ENCODE measurements at places on chromosomes 16 and 17. TPM values are rescaled to one million over a fixed set of nuclear protein-coding genes. Genes with fewer than 3 reads are reported as not detected.
A peak's percentile ranks its signal among the peaks of the same experiment; 100 is the strongest.

HS3ST3B1 gene
- total RNA-seq = 0.78 TPM

CCL17 gene
- not detected for total RNA-seq

CCL14 gene
- total RNA-seq = 13.0 TPM

TAT gene
- not detected for total RNA-seq

NME1 gene
- 12.4 TPM for total RNA-seq

MYH8 gene
- total RNA-seq = not detected

TBC1D3E gene
- not detected for total RNA-seq

TEKT5 gene
- not detected for total RNA-seq

DNA sequence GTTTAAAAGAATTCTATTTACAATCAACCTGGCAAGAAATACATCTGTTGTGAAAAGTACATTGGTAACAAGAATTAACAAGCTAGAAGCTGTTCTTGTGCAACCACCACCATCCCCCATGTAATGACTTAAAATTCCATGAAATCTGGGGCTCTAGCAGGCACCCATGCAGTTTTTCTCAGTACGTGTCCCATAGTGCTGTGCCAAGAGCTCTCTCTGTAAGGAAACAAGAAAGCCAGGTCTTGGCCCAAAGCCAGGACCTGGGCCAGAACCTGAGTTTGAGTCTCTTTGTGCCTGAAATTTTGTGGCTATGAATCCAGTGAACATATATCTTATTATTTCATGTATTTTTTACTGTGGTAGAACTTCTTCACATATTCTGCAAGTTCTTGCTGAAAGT lies 46.6 kb downstream of the NUP93 start:
- no peaks in the 10 kb centered on the region for H3K27me3 ChIP-seq
- no peaks in the 10 kb centered on the region for H3K36me3 ChIP-seq
- no peak overlapping the region for H3K27ac ChIP-seq
- peaks cover 6% of the 10 kb centered on the region for H3K4me1 ChIP-seq

- H3K4me1 ChIP-seq = no peaks in the 10 kb centered on the region
- H3K36me3 ChIP-seq = no peaks in the 10 kb centered on the region
- peak overlapping the region; percentile 57 for H3K4me3 ChIP-seq
- no peak for DNase-seq
- peak overlapping the region; percentile 78 for H3K27ac ChIP-seq
Measured at GRCh38 chr17:42759982-42760651, 910 bp upstream of the RAMP2 start.

DNA sequence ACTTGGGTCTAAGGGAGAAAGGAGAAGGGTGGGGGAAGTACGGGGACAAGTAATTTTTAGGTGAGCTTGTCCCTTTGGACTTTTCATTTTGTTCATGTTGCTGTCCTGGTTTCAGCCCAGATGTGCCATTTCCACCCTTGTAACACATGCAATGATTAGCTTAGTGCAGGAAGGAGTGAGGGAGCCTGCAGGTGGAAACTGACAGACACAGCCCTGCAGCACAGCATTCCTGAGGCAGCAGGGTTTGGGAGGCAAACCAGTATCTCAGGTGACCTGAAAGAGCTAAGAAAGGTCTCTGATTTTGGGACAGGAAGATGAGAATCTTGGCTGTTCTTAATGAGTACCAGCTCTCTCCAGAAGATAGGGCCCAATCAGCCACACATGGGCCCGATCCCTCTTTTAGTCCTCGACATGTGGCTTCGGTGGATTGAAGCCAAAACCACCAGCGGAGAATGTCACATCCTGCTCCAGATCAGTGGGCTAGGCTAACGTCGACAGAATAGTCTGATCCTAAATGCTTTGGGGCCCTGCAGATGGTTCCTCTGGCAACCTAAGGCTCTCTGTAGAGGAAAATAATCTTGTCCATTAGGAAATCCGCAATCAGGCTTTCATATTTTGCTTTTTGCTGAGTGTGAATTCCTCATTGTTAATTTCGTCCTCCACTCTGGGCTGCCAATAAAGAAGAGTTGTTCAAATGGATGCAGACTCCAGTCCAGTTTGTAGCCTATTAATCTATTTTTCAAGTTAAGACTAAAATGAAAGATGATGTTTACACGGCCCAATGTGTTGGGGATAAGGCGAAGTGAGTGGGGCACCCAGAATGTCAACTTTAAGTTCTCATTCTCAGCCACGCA lies 3.8 kb upstream of the RNF157 start:
- H3K4me1 ChIP-seq = no peaks in the 10 kb centered on the region
- no peaks in the 10 kb centered on the region for H3K36me3 ChIP-seq
- no peak overlapping the region for H3K4me3 ChIP-seq
- DNase-seq = no peak
- H3K27me3 ChIP-seq = no peaks in the 10 kb centered on the region

DNA sequence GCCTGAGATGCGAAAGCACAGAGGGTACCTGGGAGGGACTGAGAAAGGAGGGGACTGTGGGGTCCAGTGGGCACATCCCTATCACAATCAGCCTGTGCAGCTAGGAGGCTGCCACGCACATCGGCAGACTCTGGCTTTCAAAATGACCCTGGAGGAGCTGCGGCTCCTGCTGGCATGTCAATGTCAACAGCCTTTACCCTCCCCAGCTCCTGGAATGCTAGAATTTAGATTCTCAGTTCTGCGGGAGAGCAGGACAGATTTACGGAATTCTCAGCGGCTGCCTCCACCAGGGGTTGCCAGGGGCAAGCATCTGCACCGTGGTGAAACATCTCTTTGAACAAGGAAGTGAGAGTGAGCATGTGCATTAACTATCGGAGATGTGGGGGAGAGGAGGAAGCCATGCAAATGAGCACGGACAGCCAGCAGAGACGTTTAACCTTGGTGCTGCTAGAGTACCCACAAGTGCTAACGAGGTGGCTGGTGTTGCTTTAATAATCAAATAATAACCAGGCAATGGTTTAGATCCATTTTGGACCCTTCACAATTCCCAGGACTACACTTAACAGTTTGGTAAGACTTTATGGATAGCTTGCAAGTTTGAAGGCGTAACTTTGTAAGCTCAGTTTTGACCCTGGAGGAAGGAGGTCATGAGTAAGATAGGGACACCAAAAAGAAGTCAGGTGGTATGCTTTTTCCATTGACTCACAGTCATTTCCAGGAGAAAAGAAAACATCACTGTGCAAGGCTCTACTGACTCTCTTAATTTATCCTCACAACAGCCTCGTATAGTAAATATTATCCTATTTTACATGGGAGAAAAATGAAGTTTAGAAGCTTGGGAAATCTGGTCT lies 54.1 kb downstream of the XYLT1 start:
- peak overlapping the region; percentile 13 for H3K4me3 ChIP-seq
- H3K4me1 ChIP-seq = no peaks in the 10 kb centered on the region
- no peaks in the 10 kb centered on the region for H3K27me3 ChIP-seq

DNA sequence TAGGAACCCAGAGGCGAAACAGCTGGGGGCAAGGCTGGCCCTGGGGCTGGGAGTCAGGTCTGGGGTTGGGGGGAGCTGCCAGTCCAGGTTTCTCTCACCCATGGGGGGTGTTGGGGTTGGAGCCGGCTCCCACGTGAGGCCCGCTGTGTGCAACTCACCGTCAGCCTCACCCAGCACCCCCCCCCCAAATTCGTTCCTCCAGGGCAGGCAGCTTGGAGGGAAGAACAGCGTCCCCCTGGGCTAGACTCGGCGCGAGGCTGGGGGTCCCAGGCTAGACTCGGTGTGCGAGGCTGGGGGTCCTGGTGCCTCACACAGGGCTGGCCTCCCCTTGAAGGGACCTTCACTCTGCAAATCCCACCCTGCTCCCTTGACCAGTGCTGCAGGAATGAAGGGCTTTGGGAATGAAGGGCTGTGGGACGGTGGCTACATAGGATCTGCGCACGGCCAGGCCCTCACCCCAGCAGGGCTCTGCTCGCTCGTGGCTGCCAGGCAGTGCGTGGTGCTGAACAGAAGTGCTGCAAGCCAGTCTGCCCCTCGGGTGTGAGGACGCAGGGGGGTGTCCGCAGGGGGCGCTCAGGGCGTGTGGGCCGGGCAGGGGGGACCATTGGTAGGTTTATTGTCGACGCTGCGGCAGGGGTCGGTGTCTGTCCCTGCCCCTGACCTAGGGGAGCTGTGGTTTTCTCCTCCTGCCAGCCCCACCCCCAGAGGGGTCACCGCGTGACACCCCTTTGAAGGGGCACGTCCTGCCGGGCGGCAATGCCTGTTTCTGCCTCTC lies 74.7 kb downstream of the KLHDC4 start:
- H3K4me3 ChIP-seq = no peak overlapping the region
- no peak overlapping the region for H3K27ac ChIP-seq
- no peaks in the 10 kb centered on the region for H3K4me1 ChIP-seq
- H3K36me3 ChIP-seq = no peaks in the 10 kb centered on the region

DNA sequence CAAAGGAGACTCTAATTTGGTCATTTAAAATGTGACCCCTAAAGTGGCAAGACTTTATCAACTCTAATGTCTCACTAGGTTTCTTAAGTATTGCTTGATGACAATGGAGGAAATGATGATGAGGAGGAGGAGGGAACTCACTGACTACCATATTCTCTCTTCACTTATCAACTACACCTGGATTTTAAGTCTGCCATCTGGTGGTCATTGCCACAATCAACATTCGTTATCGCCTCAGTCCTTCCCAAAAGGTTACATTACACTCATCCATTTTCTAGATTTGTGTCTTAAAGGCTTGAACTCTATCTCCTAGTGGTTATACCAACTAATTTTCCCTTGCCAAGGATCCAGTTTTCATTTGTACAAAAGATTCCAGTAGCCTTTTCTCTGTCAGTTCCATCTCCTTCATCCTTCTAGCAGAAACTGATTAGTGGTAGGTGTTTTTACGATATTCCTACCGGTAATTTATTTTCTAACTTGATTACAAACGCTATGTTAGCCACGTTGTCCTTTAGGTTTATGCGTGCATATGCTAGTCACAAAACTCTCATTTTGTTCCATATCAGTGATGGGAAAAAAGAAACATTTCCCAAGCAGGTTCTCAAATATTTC lies 114.6 kb upstream of the NOG start:
- H3K4me1 ChIP-seq = no peaks in the 10 kb centered on the region
- H3K27me3 ChIP-seq = no peaks in the 10 kb centered on the region
- no peak for DNase-seq
- H3K36me3 ChIP-seq = no peaks in the 10 kb centered on the region
- no peak overlapping the region for H3K4me3 ChIP-seq

DNA sequence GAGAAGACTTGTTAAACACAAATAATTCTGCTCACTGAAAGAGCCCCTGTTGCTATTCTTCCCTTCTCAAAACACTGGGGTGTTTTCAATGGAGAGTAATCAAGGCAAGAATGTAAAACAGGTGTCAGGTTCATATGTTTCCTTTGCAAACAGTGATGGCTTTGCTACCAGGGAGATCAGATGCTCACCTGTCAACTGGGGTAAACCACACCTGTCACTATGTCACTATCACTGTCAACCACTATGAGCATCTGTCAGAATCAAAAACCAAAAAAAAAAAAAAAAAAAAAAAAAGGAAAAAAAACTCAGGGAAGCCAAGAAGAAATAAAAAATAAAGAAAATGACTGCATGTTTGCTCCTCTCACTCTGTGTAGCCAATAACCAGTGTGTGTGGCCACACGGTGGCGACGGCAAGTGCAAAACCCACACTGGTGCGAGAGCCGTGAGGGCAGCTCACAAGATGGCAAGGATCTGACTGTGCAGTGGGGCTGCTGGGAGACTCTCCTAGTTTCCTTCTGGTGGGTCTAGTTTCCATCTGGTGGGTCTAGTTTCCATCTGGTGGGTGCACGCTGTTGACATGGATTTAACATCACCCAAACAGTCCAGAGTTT lies 22.7 kb downstream of the USP22 start:
- H3K27ac ChIP-seq = no peak overlapping the region
- H3K4me3 ChIP-seq = no peak overlapping the region
- H3K36me3 ChIP-seq = peaks cover 87% of the 10 kb centered on the region
- no peaks in the 10 kb centered on the region for H3K27me3 ChIP-seq
- DNase-seq = no peak

DNA sequence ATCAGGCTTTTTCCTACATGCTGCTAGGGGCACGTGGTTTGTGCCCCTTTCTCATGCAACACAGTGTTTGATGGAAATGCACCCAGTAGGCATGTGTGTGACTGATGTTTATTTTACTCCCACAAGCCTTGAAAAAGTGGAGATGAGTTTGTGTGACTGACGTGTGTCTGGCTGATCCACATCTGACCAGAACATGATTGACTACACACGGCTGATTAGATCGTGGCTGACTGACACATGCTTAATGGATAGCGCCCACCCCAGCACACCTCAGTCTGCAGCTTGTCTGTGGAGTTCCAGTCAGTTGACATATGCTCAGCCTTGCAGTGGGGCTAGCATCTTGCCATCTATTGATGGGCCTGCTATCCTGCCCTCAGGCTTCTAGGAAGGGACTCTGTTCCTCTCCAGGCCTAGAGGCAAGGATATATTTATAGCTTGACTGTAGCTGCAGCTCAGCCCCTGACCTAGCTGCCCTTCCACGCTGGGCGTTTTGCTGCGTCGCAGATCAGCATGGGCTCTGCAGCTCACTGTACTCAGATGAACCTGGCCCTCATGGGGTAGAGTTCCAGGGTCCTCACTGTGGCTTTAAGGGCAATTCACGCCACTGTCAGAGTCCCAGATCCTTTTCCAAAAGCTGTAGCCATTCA lies 112.3 kb downstream of the HS3ST2 start:
- no peak overlapping the region for H3K27ac ChIP-seq
- no peaks in the 10 kb centered on the region for H3K27me3 ChIP-seq
- H3K36me3 ChIP-seq = no peaks in the 10 kb centered on the region

GRCh38 chr16:74226338-74226954 lies 70.2 kb upstream of the PSMD7 start:
- no peak for DNase-seq
- H3K4me3 ChIP-seq = no peak overlapping the region
- H3K27me3 ChIP-seq = no peaks in the 10 kb centered on the region
- no peaks in the 10 kb centered on the region for H3K4me1 ChIP-seq

- H3K27me3 ChIP-seq = no peaks in the 10 kb centered on the region
- DNase-seq = peak; percentile 90
- H3K36me3 ChIP-seq = no peaks in the 10 kb centered on the region
- no peaks in the 10 kb centered on the region for H3K4me1 ChIP-seq
Measured at GRCh38 chr17:72187556-72187955, 66.7 kb downstream of the SOX9 start.

DNA sequence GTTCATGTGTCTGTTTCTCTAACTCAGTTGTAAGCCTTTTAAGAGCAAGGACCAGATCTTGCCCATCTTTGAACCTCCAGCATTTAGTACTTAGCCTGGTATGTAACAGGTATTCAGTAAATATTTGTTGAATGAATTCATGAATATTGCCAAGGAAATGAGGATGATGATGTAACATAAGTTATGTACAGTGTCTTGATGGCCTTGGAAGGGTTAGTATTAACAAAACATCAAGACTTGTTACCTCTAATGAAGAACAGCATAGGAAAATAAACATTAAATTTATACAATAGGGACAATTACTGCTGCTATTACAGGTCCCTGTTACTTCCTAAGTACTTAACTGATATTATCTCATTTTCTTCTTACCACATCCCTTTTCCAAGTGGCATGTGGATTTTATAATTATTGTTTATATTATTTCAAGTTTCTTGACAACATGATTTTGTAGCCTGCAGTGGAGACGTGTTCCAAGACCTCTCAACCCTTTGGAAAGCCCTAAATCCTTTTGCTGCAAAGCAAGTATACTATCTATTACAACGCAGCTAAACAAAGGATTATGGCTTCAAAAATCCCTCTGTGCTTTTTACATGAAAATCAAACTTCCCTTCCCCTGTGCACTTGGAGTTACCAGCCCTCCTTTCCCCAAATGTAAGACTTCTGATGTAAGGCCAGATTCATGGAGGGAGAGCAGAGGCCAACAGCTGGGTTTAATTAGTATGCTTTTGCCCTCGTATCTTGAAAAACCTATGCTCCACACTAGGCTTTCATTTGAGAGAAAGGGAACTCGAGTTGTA lies 77.4 kb upstream of the SMIM36 start:
- H3K4me1 ChIP-seq = peaks cover 8% of the 10 kb centered on the region
- no peak for DNase-seq
- no peak overlapping the region for H3K27ac ChIP-seq
- H3K36me3 ChIP-seq = no peaks in the 10 kb centered on the region
- no peaks in the 10 kb centered on the region for H3K27me3 ChIP-seq
